ENCODE measurements at places on chromosomes 13 and 19. TPM values are rescaled to one million over a fixed set of nuclear protein-coding genes. Genes with fewer than 3 reads are reported as not detected.

- no peak overlapping the region for H3K4me3 ChIP-seq
- no peaks in the 10 kb centered on the region for H3K4me1 ChIP-seq
- H3K27me3 ChIP-seq, result no peaks in the 10 kb centered on the region
- H3K36me3 ChIP-seq, result no peaks in the 10 kb centered on the region
- no peak overlapping the region for H3K27ac ChIP-seq
- DNase-seq, result no peak
Observed at GRCh38 chr19:51742789-51743188, 8.9 kb downstream of the FPR1 start.

The C19orf44 gene
- 40.9 TPM for polyA plus RNA-seq

DNA sequence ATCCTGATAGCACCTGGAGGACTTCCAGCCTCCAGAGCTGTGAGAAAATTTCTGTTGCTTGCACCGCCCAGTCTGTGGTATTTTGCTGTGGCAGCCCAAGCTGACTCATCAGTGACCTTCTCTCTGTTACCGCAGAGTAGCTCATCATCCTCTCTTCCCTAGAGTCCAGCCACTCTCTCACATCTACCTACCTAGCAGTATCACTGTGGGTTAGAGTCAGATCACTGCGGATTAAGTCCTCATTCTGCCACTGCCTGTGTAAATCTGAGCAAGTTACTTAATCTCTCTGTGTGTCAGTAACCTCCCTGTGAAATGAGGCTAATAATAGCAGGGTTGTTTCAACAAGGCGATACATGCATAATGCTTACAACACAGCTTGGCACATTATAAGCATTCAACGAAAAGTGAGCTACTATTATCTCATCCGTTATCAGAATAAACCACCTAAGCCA lies 40.3 kb upstream of the USPL1 start:
- H3K4me1 ChIP-seq, result no peaks in the 10 kb centered on the region
- no peaks in the 10 kb centered on the region for H3K27me3 ChIP-seq
- no peaks in the 10 kb centered on the region for H3K36me3 ChIP-seq
- no peak overlapping the region for H3K27ac ChIP-seq
- no peak overlapping the region for H3K4me3 ChIP-seq
- no peak for DNase-seq

DNA sequence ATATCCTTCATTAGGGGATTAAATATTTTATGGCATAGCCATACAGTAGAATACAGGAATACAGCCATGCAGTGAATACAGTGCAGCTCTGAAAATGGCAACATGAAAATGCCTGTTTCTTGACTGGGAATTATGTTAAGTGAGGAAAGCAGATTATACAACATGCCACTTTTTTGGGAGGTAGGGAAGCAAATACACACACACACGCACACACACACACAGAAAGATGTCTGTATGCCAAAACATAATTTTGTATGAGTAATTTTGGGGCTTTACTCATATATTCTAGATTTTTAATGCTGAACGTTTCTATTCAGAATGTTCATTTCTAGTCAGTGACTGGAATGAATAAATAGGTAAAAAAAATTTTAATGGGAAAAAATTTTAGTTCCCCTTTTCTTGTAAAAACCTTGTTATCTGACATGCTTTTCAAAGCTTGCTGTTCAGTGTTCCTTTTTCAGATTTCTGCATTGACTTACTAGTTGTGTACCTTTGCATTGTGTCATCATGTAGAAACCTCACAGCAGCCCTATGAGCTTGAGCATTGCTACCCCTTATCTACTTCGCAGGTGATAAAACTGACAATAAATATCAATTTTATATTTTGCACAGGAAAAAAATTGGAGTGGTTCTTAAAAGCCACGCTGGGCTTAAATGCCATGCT lies 7.8 kb downstream of the GPR183 start:
- no peaks in the 10 kb centered on the region for H3K4me1 ChIP-seq
- H3K4me3 ChIP-seq, result no peak overlapping the region
- H3K27me3 ChIP-seq, result no peaks in the 10 kb centered on the region
- no peak overlapping the region for H3K27ac ChIP-seq
- H3K36me3 ChIP-seq, result no peaks in the 10 kb centered on the region

GRCh38 chr13:64074971-64075474 lies 2659.4 kb upstream of the PCDH20 start:
- H3K27me3 ChIP-seq, result no peaks in the 10 kb centered on the region
- no peak for DNase-seq
- no peaks in the 10 kb centered on the region for H3K36me3 ChIP-seq

The METTL21C gene
- 1.8 TPM for polyA plus RNA-seq

DNA sequence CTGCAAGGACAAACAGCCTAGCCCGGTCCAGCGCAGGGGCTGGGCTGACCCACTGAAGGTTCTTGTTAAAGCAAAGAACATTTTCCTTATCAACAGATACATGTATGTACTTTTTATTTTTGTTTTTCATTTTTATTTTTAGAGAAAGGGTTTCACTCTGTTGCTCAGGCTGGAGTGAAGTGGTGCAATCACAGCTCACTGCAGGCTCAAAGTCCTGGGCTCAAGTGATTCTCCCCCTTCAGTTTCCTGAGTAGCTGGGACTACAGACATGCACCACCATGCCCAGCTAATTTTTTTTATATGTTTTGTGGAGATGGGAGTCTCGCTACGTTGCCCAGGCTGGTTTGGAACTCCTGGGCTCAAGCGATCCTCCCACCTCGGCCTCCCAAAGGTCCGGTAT lies 47.9 kb downstream of the CEBPG start:
- H3K27ac ChIP-seq, result no peak overlapping the region
- no peaks in the 10 kb centered on the region for H3K4me1 ChIP-seq
- H3K36me3 ChIP-seq, result no peaks in the 10 kb centered on the region
- no peaks in the 10 kb centered on the region for H3K27me3 ChIP-seq
- no peak overlapping the region for H3K4me3 ChIP-seq

DNA sequence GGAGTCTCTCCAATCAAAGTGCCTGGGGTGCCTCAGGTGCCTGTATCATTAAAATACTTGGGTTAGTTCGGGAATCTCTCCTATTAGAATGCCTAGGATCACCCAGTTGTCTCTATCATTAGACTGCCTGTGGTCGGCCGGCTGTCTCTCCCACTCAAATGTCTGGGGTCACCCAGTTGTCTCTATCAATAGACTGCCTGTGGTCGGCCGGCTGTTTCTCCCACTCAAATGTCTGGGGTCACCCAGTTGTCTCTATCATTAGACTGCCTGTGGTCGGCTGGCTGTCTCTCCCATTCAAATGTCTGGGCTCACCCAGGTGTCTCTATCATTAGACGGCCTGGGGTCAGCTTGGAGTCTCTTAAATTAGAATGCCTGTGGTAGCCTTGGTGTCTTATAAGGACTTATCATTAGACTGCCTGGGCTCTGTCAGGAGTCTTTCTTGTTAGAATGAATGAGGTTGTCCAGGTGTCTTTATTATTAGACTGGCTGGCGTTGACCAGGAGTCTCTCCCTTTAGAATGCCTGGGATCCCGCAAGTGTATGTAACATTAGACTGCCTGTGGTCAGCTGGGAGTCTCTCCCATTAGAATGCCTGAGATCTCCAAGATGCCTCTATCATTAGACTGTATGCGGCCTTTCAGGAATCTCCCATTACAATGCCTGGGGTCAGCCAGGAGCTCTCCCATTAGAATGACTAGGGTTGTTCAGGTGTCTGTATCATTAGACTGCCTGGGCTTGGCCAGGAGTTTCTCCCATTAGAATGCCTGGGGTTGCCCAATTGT lies 1555.5 kb downstream of the UQCRFS1 start:
- DNase-seq, result no peak
- no peaks in the 10 kb centered on the region for H3K4me1 ChIP-seq
- H3K36me3 ChIP-seq, result no peaks in the 10 kb centered on the region
- no peaks in the 10 kb centered on the region for H3K27me3 ChIP-seq
- no peak overlapping the region for H3K4me3 ChIP-seq
- no peak overlapping the region for H3K27ac ChIP-seq

The PSG4 gene
- not detected for polyA plus RNA-seq

The IGFL2 gene
- 8.0 TPM for polyA plus RNA-seq

The CCNA1 gene
- 204 TPM for polyA plus RNA-seq

The CEACAM1 gene
- 6.8 TPM for polyA plus RNA-seq

DNA sequence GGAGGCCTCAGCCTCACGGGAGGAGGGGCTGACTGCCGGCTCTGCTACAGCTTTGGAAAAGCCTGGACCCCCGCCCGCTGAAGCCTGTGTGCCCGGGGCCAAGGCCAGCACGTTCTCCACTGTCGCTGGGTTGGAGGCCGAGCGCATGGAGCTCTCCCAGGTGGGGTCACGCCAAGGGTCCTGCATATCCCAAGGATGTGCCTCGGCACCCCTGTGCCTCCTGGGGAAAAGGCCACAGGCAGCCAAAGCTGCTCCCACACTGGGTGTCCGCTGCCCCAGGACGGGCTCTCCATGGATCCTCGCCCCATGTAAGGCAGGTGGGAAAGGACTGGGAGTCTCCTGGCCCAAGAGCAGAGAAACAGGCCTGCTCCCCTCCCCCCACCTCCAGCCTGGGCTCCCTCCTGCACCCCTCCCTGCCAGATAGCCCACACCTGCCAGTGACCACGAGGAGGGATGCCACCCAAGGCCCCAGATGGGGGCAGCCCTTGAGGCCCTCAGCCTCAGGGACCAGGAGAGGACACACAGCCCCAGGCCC lies 64.0 kb downstream of the MLLT1 start:
- peaks cover 40% of the 10 kb centered on the region for H3K4me1 ChIP-seq
- no peaks in the 10 kb centered on the region for H3K27me3 ChIP-seq
- no peak for DNase-seq
- no peaks in the 10 kb centered on the region for H3K36me3 ChIP-seq
- no peak overlapping the region for H3K27ac ChIP-seq

- DNase-seq, result no peak
- H3K4me3 ChIP-seq, result no peak overlapping the region
- H3K36me3 ChIP-seq, result no peaks in the 10 kb centered on the region
- no peaks in the 10 kb centered on the region for H3K4me1 ChIP-seq
- no peak overlapping the region for H3K27ac ChIP-seq
- no peaks in the 10 kb centered on the region for H3K27me3 ChIP-seq
Observed at GRCh38 chr13:21637296-21637695, 33.3 kb upstream of the MICU2 start.

The STARD13 gene
- polyA plus RNA-seq, result 7.2 TPM

GRCh38 chr13:26999499-26999898 lies 172.1 kb downstream of the USP12 start:
- H3K27ac ChIP-seq, result no peak overlapping the region
- no peak for DNase-seq
- no peaks in the 10 kb centered on the region for H3K4me1 ChIP-seq
- H3K27me3 ChIP-seq, result no peaks in the 10 kb centered on the region
- no peaks in the 10 kb centered on the region for H3K36me3 ChIP-seq
- no peak overlapping the region for H3K4me3 ChIP-seq

The COL5A3 gene
- 7.6 TPM for polyA plus RNA-seq

The KLK15 gene
- polyA plus RNA-seq, result 7.4 TPM

GRCh38 chr19:54047616-54048015 lies 16.1 kb downstream of the VSTM1 start:
- no peaks in the 10 kb centered on the region for H3K27me3 ChIP-seq
- DNase-seq, result no peak
- no peak overlapping the region for H3K4me3 ChIP-seq
- H3K4me1 ChIP-seq, result no peaks in the 10 kb centered on the region

DNA sequence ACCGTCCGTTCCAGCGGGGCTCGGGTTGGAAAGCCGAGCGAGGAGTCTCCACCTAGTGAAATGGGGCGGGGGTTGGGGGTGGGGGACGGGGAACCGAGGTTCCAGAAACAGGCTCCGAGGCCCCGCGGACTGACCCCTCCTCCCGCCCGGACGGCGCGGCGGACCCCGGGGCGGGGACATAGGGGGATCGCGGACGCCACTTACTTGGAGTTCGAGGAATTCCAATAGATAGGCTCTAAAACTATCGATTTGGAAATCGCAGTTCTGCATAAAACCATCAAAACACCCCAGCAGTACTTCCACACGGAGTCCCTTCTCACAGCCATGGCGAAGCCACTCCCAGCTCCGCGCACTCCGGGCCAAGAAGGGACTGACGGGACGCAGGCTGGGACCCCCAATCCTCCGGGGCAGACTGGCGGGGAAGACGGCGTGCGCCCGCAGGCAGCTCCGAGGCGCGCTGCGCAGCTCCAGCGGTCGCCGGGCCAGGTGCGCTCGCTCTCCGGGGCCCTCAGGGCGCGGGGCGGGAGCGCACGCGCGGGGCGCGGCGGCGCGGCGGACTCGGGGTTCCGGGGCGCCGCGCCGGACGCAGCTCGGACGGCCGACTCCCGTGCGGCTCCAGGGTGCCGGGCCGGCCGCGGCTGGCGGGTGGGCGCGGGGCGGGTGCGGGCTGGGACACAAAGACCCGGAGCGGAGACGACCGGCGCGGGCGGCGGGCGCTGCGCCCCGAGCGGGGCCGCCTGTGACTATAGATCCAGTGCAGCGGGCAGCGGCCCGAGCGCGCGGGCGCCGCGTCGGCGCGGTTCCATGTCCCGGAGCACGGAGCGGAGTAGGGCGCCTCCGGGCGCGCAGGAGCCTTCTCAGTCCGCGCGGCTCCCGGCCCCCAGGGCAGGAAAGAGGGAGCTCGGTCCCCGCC lies 567 bp downstream of the EFNB2 start:
- no peak for DNase-seq
- no peaks in the 10 kb centered on the region for H3K27me3 ChIP-seq
- peak overlapping the region; percentile 79 for H3K27ac ChIP-seq
- H3K4me3 ChIP-seq, result peak overlapping the region; percentile 65

DNA sequence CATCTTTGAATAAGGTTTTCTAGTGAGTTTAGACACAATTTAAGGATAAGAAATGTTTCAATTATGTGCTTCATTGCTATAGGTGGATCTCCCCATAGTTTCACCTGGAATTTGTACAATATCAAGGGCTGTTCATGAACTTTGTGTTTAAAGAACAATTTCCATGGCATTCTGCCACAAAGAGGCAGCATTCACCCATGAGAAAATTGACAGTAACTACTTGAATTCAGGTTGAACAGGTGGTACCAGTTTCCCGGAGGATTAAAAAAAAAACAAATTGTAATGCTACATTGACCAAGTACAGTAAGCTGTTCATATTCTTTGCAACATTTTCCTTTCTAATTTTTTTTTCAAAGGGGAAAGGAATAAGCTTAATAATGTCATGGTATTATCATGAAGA lies 9.1 kb downstream of the SLITRK5 start:
- H3K36me3 ChIP-seq, result no peaks in the 10 kb centered on the region
- no peaks in the 10 kb centered on the region for H3K27me3 ChIP-seq
- H3K4me1 ChIP-seq, result no peaks in the 10 kb centered on the region
- no peak for DNase-seq

- H3K4me1 ChIP-seq, result no peaks in the 10 kb centered on the region
- H3K27me3 ChIP-seq, result no peaks in the 10 kb centered on the region
- H3K27ac ChIP-seq, result no peak overlapping the region
- H3K36me3 ChIP-seq, result no peaks in the 10 kb centered on the region
- no peak for DNase-seq
Observed at GRCh38 chr13:80551650-80552497, 210.9 kb upstream of the SPRY2 start.

The TUBA3C gene
- 1,049 TPM for polyA plus RNA-seq
